ENCODE measurements at places on chromosomes 3 and 15.

DNA sequence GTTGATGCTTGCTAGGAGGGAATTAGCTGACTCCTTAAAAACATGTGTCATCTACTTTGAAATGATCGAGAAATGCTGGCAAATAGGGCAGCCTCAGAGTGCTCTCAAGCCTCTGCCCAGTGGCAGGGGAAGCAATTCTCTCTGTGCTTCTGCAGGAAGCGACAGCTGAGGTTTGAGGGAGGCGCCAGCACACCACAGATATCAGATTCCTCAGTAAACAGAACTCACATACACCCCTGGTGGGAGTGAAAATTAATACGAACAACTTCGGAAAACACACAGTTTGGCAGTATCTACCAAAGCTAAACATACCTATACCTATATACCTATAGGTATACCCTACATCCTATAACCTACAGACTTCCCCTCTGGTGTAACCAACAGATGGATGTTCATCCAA is 61.3 kb downstream of the NSMCE3 start:
- peak; percentile 54 for DNase-seq

GRCh38 chr3:128280481-128281052 is 127.3 kb downstream of the EEFSEC start:
- DNase-seq, result peak; percentile 96

GRCh38 chr3:67288466-67289106 is 290.5 kb downstream of the KBTBD8 start:
- no peak for DNase-seq

DNA sequence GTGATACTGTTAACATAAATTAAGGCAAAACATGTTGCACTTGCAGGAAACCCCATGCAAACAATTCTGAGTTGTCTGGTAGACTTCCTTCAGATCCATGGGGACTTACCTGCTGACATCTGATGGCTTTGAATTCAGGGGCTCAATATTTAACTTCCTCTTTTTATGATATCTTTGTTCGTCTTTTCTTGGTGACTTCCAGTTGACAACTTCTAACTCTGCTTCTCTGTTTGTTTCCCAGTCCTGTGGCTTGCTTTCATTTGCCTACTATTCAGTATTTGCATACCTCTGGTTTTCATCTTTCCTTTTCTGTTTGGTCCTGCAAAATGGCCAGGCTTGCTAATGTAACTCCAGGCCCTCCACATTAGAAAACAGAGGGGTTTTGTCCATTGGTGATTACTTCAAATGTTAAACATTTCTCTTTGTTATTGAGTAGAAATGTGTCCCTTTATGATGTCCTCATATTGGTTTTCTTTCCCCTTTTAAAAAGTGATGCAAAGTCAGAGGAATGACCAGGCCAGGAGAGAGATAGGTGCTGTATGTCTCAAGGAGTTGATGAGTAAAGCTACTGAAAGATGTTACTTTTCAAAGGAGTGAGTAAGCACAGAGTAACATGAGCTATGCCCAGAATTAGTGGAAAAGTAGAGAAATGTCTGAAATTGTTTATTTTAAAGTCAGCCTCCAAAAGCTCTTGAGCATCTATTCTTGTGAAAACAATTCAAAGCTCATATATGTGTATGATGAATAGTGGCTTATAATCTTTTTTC is 335.9 kb downstream of the LPP start:
- DNase-seq, result peak; percentile 92

- no peak for DNase-seq
Observed at GRCh38 chr3:134300520-134300919, 49.9 kb upstream of the RYK start.

GRCh38 chr15:79943820-79944219 is 27.2 kb downstream of the BCL2A1 start:
- no peak for DNase-seq

DNA sequence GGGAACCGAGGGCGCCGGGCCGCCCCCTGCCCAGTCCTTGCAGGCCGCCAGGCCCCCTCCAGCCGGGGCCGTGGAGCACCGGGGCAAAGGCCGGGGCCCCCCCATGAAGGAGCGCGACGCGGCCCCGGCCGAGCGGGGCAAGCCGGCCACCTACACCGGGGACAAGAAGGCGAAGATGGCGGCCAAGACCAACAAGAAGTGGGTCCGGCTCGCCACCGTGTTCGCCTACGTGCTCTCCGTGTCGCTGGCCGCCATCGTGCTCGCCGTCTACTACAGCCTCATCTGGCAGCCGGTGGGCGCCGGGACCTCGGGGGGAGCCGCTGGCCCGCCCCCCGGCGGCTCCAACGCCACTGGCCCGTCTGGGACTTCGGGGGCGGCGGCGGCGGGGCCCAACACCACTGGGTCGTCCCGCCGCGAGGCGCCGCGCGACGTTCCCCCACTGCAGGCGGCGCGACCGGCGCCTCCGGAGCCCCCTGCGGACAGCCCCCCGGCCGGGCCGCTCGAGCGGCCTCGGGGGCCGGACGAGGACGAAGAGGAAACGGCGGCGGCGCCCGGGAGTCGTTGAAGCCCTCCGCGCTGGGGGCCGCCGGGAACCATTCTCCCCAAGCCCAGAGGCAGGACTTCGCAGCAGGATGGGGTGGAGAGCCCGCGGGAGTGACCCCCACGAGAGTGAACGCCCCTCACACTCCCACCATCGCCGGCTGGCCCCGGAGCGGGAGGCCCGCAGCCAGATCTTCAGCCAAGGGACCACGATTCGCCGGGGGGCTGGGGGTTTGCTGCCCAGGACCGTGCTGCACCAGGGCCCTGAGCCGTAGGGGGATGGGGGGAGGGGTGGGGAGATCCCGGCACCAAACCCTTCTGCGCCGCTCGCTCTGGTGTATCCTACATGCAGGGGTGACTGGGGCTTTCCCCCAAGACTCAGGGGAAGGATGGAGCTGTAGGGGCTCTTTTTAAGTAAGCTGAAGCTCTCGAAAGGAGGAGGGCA is 753 bp downstream of the INAFM2 start:
- DNase-seq, result no peak

- DNase-seq, result no peak
Observed at GRCh38 chr15:26126819-26127387, 263.8 kb upstream of the ATP10A start.

GRCh38 chr15:52238149-52238548 is 47.0 kb upstream of the GNB5 start:
- DNase-seq, result no peak

- no peak for DNase-seq
Observed at GRCh38 chr15:84648539-84648938, 5.5 kb downstream of the WDR73 start.

- no peak for DNase-seq
Observed at GRCh38 chr15:56341201-56341600, 24.0 kb upstream of the TEX9 start.

GRCh38 chr3:104556372-104557078 is 810.2 kb upstream of the ALCAM start:
- no peak for DNase-seq

DNA sequence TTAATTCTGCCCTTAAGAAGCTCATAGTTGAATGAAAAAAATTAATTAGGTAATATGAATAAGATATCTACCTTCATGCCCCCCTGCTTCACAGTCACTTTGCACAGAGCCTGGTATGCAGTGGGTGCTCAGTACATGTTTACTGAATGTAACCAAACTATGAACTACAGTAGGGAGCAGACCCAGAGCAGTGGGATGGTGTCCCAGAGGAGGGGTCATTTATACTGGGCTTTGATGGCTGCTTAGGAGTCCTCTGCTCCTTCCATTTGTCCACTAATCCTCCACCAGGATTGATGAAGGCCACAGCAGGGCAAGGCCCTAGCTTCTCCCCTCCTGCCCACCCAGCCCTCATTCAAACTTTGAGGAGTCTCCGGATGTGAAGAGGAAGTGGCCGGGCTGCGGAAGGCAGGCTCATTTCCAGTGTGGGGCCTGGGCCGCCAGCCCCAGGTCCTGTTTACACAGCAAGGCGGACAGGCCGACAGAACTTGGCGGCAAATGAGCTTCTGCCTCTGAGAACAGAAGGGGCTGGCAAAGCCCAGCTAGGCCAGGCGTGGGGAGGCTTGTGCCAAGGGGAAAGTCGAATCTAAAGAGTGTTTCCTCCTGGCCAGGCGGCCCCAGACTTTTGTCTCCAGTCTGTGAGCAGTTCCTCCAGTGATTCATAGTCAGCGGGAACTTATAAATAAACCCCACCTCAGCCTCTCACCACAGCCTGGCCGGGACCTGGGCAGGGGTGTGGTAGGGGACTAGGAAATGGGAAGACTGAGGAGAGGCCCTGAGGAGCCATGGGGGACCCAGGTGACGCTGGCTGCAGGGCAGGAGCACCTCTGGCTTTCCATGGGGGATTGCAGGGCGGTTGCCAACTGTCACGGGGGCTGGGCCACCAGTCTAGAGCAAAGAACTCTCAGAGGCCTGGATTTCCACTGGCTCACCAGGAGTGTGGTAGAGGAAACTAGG is 51.6 kb upstream of the LCTL start:
- DNase-seq, result no peak

- no peak for DNase-seq
Observed at GRCh38 chr3:183844606-183845005, 19.2 kb upstream of the MAP6D1 start.

DNA sequence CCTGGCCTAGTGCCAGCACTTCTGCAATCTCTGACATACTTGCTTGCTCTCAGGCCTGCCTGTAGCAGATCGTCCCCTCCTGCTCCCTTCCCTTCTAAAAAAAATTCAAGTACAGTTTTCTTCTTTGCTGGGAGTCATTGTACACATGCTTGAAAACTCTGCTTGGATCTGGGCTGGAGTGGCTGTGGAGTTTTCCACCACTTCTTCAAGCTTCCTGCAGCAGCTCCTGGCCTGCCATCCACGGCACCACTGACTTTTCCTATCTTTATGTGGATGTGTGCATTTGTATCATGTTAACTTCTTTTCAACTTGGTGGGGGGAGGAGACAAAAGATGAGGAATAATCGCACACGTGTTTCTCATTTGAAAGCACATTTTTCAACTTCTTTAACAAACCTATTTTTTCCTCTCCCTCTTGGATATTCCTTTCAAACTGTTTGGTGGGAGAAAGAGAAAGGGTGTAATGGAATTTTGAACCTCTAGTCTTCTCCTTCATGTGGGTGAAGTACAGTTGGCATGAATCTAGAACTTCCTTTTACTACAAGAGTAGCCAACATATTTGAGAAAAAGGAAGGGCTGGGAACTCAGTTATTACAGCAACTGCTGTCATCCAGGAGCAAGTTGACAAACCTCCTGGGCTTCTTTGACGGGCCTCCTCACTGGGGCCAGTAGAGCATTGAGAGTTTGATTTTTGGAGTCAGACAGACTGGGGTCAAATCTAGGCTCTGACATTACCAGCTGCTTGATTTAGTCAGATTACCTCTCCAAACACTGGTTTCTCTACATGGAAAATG is 61.2 kb upstream of the LRTM1 start:
- no peak for DNase-seq

- no peak for DNase-seq
Observed at GRCh38 chr3:20043825-20044224, 3.6 kb downstream of the KAT2B start.

GRCh38 chr3:33114622-33115023 is 809 bp downstream of the CRTAP start:
- no peak for DNase-seq

DNA sequence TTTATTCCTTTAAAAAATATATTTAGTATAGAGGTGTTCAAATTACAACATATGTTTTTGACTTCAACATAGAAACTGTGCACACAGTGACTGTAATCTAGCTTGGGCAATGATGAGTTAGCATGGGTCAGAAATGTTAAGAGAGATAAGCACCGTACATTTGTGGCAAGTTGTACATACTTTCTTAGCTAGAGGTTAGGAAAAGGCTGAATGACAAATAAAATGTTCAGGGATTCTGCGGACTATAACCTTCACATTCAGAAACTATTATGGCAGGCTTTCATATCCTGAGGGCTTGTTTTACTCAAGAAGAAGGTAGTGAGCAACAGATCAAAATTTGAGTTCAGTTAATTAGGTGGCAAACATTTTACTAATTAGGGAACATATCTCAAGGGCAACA is 379.7 kb upstream of the EPHA6 start:
- DNase-seq, result no peak

- no peak for DNase-seq
Observed at GRCh38 chr3:132637590-132637989, 22.0 kb downstream of the ACAD11 start.

DNA sequence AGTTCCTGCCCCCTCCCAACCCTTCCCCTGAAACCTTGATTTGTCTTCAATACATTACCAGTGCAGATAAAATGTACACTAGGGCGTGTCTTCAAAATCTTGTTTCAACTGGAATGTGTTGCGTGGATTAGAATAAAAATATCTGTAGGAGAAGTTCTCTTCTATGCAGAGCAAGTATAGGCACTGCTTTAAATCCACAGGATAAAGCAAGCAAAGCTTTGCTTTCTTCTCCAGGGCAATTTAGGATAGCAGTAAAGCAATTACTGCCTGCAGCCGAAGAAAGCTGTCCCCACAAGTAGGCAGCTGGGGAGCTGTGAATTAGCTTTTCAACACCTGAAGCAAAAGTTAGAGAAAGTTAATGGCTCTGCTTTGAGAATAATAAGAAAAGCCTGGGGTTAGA is 329.7 kb upstream of the KCNMB2 start:
- DNase-seq, result no peak

DNA sequence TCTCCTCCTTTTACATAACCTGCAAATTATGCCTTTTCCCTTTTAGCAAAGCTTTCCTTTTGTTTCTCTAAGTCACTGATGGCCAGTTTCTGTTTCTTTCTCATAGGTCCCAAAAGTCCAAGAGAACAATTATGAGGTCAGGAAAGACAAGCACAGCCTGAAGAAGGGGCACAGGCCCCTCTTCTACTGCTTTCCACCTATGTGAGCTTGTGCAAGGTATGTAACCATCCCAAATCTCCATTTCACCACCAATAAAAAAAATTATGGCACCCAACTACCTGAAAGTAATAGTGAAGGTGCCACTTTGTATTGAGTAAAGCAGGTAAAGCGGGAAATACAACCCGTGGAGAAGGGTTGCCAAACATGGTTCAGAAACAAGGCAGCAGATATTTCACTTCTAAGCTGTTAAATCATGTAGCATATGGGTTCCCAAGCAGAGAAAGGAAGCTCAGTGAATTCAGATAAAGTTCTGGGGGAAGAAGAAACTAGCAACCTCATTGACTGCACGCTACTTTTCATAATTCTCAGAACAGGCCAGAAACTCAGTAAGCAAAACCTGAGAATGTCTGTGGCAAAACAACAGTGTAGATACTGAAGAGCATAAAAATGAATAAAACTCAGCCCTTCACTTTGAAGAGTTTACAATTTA is 4.2 kb downstream of the PLOD2 start:
- no peak for DNase-seq

DNA sequence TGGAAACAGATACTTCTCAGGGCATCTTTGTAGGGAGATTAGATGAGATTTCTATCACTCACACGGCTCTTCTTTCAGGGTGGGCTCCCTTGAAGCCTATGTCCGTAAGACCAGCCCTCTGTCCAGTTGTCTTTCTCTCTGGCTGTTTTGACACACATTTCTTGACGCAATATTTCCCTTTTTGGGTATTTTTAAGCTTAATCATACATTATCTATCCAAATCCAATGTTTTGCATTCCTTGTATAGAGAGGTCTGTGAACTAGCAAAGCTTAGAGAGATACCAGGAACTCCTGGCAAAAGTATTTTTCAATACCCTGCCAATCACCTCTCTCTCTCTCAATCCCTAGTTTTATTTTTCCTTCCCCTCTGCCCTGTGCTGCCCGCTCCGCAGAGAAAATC is 79.3 kb downstream of the EOMES start:
- no peak for DNase-seq

All from NCI-H526 treated with DMSO at 0.1 percent for 48 hours (cell line).